ENCODE measurements at places on chromosomes 1 and 21. TPM values are rescaled to one million over a fixed set of nuclear protein-coding genes. Genes with fewer than 3 reads are reported as not detected.

The SMG5 gene
- 24.6 TPM for total RNA-seq

The NPPB gene
- not detected for total RNA-seq

The OR14K1 gene
- total RNA-seq: not detected

The PLA2G2F gene
- not detected for total RNA-seq

The SUSD4 gene
- total RNA-seq: not detected

The OR6N1 gene
- not detected for total RNA-seq

The CFAP141 gene
- total RNA-seq: not detected

The KMO gene
- not detected for total RNA-seq

Measured in cardiac ventricle fibroblast (primary cell).